ENCODE measurements at places on chromosomes 7 and 10.

DNA sequence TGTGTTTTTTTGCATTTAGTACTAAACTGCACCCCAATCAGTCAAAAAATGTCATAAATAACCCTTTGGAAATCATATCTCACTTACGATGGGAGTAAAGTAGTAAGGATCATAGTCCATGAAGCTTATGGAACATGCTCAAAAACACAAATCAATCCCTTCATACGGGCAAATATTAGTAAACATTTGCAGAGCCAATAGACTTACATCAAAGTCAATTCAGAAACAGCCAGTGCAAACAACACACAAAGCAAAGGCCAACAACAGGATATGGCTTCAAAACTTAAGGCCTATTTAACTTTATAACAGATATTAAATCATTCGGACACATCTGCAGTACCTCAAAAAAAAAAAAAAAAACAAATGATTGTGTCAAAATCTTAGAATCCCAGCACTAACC lies 32.1 kb downstream of the SGCE start:
- no peak for DNase-seq

- DNase-seq: no peak
Observed at GRCh38 chr7:83156006-83156405, 6.7 kb downstream of the PCLO start.

DNA sequence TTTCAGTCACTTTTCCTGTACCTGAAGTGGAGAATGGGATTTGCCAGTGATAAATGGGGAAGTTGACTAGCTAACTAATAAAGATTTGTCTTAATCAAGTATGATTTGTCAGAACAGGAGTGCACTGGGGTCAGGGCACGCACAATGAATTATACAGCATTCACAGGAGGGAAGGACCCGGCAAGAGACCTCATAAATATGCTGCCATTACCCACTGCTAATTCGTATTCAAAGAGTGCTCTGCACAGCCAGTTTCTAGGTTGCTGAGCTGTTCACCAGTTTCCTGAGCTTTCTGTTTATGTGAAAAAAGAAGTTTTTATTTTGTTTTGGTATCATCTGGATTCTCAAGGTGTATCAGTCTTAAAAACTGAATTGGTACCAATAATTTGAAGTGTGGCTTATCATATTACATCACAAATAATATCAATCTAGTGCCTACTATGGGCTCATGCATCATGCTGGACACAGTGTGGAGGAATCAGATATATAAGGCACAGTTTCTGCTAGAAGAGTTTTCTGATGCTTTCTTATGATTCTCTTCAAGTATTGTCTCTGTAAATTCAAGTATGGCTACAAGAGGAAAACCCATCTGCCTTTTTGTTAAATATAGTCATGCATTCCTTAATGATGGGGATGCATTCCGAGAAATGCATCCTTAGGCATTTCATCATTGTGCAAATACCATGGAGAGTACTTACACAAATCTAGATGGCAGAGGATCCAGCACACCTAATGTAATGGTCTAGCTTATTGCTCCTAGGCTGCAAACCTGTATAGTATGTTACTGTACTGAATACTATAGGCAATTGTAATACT lies 202.2 kb downstream of the VTI1A start:
- DNase-seq: no peak

DNA sequence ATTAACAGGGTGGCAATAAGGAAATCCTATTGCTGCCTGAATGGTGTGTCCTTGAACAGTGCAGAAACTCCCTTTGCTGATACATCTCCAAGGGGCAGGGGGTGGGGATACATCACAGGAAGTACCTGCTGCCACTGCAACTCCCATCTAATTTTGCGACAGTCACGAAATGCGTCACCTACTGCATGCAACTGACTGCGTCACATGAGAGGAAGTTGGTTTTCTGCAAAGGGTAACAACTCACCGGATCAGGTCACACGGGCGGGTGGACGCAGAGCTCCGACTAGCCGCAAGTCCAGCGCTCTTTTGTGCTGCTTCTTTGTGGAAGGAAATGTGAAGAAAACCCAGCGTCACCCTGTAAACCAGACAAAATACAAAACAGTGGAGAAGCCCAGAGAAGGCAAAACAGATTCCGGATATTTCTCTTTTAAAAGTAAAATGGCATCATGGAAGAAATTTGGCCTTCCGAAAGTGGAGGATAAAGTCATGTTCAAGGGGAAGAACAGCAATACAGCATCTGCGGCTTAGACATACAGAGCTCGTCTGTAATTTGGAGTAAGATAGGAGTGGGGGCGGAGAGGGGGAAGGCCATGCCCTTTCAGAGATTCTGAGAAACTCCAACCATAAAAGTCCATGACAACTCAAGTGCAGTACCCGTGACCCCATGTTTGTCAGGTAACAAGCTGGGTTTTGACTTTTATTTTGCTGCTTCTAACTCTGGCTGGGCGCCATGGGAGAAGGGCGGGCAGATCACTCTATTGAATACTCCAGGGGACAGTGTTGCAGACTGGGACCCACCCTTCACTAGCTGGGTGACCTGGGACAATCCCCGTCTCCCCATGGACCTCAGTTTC lies 32.3 kb upstream of the PLEKHS1 start:
- no peak for DNase-seq

GRCh38 chr10:45224219-45224841 lies 91.1 kb downstream of the OR13A1 start:
- no peak for DNase-seq
